Glutamatergic neuron (in vitro differentiated cells): ENCODE measurements at places on chromosomes 5 and 9.

DNA sequence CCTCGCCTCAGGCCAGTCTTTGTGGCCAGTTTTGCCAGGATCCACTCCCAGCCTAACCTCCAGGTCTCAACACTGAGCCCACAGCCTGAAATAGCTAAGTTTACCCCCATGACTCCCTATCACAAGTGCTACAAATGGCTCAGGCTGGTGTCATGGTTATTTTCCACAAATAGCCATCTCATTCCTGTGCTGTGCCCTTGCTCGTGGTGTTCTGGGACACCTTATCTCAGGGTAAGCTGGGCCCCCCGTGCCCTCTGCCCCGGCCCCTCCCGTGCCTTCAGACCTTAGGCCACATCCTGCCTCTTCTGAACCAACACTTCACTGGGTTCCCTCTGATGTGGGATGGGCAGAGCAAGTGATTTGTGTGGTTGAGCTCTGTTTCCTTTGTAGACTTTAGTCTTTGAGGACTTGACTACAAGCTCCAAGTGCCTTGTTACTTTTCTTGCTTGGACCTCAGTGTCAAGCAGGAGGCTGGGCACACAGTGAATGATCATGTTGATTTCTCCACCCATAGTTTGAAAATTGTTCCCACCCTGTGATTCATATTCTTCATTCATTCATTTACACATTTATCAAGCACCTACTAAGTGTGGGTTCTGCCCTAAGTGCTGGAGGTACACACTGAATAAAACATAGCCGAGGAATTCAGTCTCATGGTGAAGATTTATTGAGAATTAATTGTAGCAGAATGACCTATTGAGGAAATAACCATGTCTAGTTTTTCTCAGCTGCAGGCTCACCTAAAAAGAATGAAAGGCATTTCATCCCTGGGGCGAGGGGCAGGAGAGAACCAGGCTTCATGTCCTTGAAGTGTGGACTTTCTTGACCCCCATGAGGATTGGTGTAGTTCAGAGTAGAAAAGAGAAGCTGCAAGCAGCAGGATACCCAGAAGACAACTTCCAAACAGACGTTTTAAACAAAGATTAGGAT is 84.5 kb upstream of the CTNNA1 start:
- DNase-seq, result no peak
- H3K27me3 ChIP-seq, result peaks cover 4% of the 10 kb centered on the region
- H3K4me3 ChIP-seq, result no peak overlapping the region
- H3K36me3 ChIP-seq, result no peaks in the 10 kb centered on the region
- H3K4me1 ChIP-seq, result peaks cover 14% of the 10 kb centered on the region

GRCh38 chr5:140292212-140293036 is 10.5 kb downstream of the PFDN1 start:
- H3K27ac ChIP-seq, result no peak overlapping the region
- no peak overlapping the region for H3K4me3 ChIP-seq
- no peaks in the 10 kb centered on the region for H3K27me3 ChIP-seq

GRCh38 chr9:126675147-126675467 is 61.4 kb downstream of the LMX1B start:
- peaks cover 23% of the 10 kb centered on the region for H3K4me1 ChIP-seq
- no peaks in the 10 kb centered on the region for H3K36me3 ChIP-seq
- DNase-seq, result no peak
- no peak overlapping the region for H3K27ac ChIP-seq
- peaks cover 34% of the 10 kb centered on the region for H3K27me3 ChIP-seq

GRCh38 chr5:62282064-62282463 is 23.9 kb upstream of the KIF2A start:
- H3K4me1 ChIP-seq, result peaks cover 11% of the 10 kb centered on the region
- DNase-seq, result no peak
- H3K36me3 ChIP-seq, result no peaks in the 10 kb centered on the region
- H3K4me3 ChIP-seq, result no peak overlapping the region
- no peaks in the 10 kb centered on the region for H3K27me3 ChIP-seq

DNA sequence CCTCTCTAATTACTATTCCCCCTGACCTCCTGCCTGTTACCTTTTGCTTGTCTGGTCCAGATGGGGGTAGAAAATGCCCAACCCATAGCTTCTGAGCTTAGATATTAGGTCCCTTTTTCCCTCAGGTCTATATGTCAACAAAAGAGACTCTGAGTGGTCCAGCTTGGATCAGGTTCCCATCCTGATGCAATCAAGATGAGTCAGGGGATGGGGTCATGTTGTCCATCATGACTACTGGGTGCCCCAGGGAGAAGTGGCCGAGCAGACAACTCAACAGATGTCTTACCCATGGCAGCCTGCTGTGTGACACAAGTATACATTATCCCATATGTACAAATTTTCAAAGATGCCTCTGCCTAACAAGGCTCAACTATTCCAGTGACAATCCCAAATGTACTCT is 9.1 kb upstream of the ANKH start:
- peaks cover 4% of the 10 kb centered on the region for H3K36me3 ChIP-seq
- H3K27me3 ChIP-seq, result peaks cover 7% of the 10 kb centered on the region
- peak overlapping the region; percentile 89 for H3K27ac ChIP-seq
- H3K4me3 ChIP-seq, result peak overlapping the region; percentile 61
- DNase-seq, result peak; percentile 35

DNA sequence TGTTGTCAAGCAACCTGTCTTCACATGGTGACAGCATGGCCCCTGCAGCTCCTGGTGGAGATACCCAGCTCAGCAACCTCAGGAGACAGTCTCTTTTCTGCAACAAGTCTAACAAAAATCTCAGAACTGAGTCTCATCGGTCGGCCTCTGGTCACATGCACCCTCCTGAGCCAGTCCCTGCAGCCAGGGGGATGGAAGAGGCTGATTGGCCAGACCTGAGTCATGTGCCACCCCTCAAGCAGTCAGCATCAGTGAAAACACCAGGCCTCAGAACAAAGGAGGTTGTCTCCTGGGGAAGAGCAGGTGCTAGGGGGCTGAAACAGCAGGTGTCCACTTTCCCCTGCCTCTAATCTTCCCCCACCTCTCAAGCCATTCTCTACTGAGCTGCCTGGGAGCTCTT is 54.4 kb downstream of the SMIM23 start:
- H3K27me3 ChIP-seq, result peaks cover 8% of the 10 kb centered on the region
- peak; percentile 23 for DNase-seq
